ENCODE measurements at places on chromosomes 5 and 9.
A peak's percentile ranks its signal among the peaks of the same experiment; 100 is the strongest.

DNA sequence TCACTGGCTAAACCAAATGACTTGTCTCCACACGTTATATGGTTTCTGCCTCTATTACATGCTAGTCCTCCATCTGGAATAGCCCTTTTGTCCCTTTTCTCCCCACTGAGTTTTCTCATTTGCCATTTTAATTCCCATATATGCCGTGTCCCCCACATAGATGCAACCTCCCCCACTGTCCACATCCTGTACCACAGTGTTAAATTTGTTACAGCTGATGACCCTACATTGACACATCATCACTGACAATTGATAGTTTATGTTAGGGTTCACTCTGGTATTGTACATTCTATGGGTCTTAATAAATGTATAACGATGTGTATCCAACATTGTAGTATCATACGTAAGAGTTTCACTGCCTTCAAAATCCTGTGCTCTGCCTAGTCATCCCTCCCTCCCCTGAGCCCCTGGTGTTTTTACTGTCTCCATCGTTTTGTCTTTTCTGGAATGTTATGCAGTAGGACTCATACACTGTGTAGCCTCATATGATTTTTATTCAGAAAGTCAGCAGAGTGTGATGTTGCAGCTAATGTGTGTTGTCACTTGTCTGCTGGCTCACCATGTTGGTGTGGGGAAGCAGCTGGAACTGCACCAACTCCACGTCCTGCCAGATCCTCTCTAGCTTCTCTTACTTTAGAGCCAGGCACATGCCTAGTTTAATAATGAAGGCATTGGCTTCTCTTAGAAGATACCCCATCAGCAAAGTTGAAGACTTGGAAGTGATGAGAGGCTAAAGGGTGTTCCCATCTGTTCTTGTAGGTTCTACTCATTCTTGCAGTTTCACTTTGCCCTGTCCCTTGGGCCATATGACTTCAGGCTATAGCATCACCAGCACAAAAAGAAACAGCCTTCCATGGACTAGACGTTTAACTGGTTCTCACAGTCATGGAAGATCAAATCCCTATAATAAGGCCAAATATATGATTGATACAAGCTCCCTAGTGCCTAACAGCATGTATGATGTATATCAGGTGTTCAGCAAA is 30.2 kb downstream of the LRRC70 start:
- no peak for DNase-seq

DNA sequence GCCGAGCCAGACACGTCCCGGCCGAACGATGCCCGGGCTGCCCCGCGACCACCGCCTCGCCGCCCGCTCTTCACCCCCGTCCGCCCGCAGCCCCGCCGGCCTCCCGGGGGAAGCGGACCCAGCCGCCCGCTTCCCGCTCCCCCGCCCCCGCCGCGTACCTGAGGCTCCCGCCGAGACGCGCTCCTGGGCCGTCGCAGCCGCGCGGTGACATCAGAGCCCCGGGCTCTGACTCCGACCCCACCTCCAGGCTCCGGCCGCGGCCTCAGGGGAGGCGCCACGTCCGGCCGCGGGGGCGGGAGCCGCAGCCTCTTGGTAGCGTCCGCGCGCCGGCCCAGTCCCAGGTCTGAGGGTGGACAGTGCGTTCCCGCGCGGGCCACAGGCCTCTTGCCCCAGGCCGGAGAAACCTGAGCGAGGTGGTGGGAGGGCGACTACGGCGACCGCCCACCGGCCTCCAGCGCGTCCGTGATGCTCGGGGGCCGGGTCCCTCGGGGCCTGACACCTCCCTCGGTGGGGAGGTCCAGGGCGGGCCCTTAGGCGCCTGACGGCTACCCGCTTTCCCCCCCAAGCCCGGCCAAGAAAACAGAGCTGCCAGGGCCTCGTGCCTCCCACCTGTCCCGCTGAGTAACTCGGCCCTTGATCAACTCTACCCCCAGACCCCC is at the start of gene SHROOM1:
Gene SHROOM1, minus strand, starts transcription at position 212 of the 659 bp plus-strand sequence. CDS start 4,507 bp downstream, outside the sequence.
- peak; percentile 6 for DNase-seq

DNA sequence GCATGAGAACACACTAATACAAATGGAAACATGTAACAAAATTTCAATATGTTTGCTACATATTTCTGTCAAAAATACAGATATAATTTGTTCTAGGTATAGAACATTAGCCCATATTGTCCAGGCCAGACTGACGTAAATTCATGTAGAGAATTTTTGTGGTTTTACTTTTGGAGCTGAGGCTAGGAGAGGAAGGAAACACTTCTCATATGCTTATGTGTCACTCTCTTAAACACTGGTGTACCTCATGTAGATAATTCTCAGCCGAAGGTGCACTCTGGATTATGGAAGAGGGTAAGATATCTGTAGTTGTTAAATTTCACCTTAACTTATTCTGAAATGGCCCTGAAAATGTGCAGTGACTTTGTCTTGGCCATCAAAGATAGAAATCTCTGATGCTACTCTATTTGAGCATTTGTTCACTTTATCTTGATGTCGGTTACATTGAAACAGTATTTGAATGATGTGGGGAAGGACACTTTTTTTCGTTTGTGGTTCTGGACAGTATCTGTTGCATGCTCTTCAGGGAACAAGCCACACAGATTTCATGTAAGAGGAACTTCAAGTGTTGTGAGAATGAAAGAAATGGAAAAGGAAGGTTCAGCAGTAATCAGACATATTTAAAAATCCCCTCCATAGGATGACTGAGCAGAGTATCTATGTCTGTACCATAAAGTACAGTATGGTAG is 202.7 kb downstream of the SPATA31D1 start:
- no peak for DNase-seq

GRCh38 chr9:125629446-125629845 is 77.6 kb downstream of the MAPKAP1 start:
- no peak for DNase-seq

DNA sequence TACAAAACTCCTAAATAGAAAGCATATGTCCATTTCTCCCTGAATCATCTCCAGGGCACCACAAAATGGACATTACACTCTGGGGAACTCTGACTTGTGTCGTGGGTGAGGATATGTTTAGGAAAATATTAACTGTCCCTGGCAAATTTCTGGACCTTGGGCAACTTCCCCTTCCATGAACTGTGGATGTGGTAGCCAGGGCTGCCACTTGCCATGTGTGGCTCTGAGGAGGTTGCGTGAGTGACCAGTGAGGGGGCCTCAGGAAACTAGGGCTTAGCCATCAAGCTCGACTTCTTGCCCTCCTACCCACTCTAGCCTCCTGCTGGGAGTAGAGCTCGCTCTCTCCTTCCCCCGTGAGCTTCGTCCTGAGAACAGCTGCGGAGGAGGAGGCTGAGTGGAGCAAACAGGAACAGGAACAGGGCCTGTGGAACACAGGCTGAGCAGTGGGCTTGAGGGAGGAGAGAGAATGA is 13.8 kb upstream of the STC2 start:
- no peak for DNase-seq

GRCh38 chr5:72694856-72695255 is 121.6 kb upstream of the TNPO1 start:
- DNase-seq = no peak

DNA sequence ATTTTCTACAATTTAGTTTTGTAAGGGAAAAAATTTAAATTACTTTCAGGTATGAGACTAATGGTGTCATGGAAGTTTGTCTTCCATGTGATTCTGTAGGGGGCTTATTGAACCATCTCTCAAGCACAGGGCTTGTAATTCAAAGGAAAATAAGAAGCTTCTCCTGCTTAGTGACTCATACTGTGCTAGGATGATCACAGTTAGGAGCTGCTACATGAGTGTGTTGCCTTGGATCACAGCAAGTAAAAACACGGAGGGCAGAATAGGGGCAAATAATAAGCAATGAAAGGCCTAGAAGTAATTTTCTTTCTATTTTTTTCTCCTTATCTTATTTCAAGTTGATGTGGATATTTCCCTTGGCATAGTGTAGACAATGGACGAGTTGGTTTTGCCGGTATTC is 28.9 kb downstream of the TMEM167A start:
- no peak for DNase-seq

DNA sequence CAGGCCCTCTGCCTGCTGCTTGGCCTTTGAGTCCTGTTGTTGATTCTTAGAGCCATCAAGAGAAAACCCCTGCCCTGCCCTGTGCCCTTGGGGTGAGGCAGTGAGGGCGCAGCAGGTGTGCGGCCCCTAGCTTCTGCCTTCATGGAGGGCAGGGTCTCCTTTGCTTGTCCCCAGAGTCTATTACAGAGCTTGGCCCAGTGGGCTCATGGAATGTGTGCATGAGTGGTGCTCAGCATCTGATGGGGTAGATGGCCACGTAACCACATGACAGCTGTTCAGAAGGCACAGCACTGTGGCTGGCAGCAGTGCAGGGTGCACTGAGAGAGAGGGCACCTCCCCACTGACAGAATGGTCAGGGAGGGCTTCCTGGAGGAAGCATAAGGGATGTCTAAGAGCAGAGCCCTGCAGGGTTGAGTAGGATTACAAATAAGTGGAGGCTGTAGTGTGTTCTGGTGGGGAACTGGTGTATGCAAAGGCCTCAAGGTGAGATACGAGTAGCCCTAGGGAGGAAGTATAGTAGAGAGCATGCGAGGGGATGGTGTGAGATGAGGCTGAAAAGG is 70.8 kb downstream of the MACROH2A1 start:
- no peak for DNase-seq

GRCh38 chr5:138874241-138874640 is 894 bp downstream of the LRRTM2 start:
- no peak for DNase-seq

DNA sequence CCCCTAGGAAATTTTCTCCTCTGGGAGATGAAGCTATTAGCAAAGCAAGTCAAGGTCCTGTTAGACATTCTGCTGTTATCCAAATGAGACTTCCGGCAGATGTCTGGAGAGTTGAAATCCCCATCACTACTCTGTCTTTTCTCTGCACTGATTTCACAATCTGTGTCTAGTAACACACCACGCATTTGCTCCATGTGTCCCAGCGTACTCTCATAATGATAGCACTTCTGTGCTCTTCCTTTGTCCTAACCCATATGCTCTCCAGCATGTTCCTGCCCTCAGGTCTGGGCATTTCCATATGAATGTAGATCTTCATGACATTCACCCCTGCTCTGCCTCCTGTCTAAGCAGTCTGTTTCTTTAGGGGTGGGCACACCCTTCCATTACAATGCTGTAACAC is 1949.0 kb upstream of the WWC1 start:
- no peak for DNase-seq

- DNase-seq = no peak
Measured at GRCh38 chr5:77957-78804, 13.8 kb upstream of the PLEKHG4B start.

GRCh38 chr5:95850391-95850894 is 27.9 kb upstream of the GLRX start:
- no peak for DNase-seq

DNA sequence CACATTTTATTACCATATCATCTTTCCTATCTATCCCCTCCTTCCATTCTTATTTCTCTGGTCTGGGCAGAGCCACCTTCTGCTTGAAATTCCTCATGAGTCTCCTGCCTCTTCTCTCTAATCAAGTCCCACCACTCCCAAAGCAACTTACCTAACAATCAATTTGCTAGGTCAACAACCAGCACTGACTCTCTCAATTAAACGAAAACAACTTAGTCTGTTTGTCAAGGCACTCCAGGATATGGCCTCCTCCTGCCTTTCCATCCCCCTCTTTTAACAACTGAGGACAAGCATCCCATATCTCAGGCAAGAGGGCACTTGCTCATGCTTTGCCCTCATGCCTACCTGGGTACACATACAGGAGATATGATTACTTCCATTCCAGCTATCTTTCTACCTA is 47.4 kb downstream of the HCN1 start:
- DNase-seq = no peak

DNA sequence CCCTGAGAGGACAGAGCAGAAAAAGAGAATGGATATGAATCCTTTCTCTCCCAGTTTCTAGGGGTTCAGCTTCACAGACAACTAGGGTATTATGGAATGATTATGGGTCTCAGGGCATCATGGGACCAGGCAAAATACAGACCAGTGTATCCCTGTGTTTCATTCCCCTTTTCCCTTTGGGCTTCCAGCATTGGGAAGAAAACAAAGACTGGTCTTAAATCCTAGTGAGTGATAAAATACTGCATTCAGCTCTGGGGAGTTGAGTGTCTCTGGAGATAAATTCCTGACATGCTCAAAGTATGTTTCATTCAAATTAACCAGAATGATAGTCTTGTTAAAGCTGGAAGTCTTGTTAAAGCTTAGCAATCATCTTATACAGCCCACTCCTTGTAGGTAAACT is 2.4 kb upstream of the POU4F3 start:
- DNase-seq = no peak

DNA sequence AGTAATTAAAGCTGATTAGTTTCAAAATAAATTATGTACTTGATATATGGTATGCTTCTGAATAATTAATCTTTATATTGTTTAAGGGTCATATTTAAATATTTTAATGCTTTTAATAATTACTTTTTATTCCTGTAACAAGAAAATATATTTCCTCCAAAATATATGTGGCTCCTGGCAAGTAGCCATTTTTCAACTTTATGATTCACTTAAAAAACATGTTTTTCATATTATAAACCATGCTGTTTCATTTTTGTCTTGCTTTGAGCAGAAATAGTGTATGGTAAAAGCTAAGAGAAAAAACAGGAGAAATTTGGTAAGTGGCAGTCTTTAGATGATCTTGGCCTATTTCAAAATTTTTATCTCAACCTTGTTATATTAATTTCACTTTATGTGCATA is 14.6 kb downstream of the SPATA9 start:
- DNase-seq = no peak

- no peak for DNase-seq
Measured at GRCh38 chr9:128742401-128742800, 18.5 kb upstream of the ZDHHC12 start.

DNA sequence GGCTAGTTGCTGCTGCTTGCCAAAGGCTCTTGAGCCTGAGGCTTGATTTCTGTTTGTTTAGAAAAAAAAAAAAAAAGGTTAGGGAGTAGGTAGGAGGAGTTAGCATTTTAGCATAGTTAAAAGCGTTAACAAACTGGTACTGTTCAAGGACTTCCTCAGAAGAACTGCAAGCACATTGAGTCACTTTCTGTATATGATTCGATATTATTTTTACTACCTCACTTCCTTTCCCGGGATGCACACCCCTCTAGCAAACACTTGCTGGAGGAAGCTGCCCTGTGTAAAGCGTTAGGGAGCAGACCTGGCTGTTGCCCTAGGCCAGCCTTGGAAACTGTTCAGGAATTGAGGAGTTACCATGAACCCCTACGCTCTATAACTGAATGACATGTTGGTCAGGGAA is 15.7 kb upstream of the CEP120 start:
- DNase-seq = no peak

DNA sequence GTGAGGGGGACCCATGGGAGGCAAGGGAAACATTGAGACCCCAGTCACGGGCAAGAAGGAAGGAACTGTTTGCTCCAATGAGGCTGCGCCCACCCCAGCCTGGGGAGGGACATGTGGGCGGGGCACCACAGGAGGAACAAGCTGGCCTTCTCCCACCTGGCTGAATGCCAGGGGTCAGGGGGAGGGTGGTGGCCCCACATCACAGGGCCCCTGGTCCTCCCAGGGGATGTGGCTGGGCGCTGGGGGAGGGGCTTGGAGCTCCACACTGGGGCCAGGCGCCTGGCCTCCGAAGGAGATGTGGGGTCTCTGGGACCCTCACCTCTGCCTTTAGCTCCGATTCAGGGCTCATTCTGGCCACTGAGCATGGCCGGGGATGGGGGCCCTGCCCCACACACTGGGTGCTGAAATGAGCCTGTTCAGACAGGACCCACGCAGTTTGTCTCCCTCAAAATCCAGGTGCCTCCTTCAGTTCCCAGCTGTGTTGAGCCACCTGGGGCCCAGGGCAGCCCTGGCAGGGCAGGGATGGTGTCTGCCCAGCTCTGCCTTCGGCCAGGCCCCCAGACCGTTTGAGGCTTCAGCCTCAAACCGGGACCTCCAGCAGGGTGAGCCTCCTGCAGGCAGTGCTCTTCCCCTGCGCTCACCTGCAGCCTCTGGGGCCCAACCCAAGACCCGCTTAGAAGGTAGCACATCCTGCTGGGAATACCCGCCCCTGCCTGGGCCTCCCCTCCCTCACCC is 33.2 kb upstream of the NOTCH1 start:
- peak; percentile 33 for DNase-seq

All from NCI-H1930 (cell line).